ENCODE measurements at places on chromosomes 2 and 18.

DNA sequence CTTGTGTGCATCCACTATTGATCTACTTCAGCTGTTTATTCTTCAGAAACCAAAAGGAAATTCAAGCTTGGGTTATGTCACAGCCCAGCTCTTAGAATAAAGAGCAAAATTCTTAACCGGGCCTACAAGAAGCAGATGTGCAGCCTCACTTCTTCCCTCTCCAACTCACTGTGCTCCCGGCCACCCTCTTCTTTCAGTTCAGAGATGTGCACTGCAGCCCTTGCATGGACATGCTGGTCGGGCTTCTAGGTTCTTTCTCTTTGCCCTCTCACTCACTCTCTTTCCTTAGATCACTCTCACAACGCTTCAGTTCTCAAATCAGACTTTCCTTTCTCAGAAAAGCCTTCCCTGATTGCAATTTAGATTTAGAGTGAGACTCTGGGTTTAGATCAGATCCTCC is 104.1 kb downstream of the CHN1 start:
- peak; percentile 17 for DNase-seq

DNA sequence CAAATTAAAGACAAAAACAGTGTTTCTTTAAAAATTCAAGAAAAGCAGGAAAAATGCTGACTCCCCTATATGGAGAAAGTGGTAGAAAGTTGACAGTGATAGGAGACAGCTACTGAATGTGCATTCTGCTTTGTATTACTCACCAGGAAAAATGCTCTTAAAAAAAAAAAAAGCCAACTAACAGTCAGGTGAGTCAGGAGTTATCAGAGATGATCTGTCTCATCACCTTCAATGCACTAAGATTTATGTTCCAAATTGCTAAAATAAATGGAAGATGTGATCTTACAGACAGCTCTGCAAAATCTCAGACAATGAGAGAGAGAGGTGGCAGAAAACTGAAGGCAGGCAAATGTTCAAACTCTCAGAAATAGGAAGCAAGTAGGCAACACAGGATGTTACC is 47.6 kb upstream of the ZNF521 start:
- DNase-seq = no peak

DNA sequence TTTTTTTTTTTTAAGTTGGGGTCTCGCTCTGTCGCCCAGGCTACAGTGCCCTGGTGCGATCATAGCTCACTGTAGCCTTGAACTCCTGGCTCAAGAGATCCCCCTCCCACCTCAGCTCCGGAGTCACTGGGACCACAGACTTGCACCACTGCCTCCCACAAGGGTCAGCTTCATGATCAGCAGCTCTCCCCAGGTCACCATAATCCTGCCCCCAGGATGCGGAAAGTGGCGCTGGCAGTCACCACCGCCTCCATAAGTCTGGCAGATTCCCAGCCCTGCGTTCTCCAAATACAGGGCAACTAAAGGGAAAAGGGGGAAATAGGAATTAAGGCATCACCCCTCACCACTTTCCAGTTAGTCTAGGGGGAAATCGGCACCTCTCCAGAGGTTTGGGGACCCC is 5.2 kb upstream of the ARID5A start:
- no peak for DNase-seq

DNA sequence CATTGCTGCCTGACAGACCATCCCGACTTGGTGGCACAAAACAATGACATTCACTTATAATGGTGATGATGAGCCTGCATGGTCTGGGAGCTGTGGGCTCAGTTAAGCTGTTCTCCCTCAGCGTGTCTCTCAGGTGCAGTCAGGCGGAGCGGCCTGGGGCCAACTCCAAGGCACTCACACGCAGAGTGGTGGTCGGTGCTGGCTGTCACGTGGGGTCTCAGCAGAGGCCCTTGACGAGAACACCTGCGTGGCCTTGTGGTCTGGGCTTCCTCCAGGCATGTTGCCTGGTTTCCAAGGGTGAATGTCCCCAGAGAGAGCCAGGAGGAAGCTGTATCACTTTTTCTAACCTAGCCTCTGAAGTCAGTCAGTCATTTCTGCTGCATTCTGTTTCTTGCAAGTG is 29.8 kb downstream of the ARMC9 start:
- no peak for DNase-seq

DNA sequence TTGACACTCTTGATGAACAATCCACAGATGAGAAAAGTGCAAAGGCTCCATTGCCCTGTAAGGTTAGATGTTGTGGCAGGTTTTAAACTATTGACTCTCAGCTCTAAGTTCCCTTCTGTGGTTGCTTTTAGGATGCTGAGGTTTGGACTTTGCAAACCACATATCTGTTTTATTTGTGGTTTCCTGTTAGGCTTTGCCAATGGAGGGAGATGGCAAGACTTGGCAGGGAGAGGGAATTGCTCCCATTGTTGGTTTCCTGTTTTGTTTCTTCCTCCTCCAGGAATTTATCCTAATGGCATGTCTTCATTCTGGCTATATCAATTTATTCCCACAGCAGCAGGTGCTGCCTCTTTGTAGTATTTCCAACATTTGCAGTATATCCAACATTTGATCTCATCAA is 772.3 kb downstream of the LRRTM4 start:
- DNase-seq = no peak

DNA sequence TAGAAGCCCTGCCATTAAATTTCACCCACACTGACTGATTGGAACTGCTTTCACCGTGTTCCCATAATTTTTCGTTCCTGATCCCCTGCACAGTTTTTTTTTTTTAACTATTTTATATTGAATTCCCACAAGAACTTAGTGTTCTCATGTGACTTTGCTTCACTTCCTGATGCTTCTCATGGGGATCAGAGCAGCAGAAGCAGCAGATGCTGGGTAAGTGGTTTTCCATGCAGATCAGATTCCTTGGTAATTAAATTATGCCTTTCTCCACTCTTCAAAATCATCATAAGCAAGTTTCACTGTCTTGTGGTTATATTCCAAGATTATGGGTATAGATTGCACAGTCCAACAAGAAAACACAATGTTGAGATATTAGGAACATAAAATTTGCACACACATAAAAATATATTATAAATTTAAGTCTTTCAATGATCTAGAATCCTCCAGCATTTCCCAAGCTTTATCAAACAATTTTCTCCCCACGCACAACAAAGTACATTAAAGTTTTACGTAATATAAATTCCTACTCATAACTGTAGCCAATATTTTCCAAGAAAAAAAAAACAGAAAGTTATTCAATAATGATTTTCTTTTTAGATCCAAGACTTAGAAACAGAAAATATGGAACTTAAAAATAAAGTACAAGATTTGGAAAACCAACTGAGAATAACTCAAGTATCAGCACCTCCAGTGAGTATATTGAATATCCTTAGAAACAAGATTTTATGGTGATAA is 277.9 kb downstream of the GULP1 start:
- DNase-seq = no peak
